ENCODE measurements at places on chromosomes 11 and 22.
A peak's percentile ranks its signal among the peaks of the same experiment; 100 is the strongest.

DNA sequence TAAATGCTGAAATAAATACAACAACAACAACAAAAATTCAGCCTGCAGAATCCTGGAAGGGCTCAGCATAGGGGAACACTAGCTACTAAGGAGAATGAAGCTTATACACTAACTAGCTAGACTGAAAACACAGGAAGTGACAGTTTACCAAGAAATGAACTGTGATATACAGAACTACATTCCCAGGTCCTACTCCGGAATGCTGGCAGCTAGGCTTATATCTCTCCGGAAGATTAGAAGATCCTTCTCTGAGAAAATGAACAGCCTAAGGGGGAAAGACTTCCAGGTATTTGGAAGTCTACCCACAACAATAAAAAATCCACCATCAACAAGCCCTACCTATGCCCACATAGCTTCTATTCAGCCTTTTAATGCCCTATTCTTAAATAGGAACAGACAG lies 31.0 kb downstream of the CCDC34 start:
- no peak for DNase-seq

GRCh38 chr11:115423728-115424459 lies 80.3 kb downstream of the CADM1 start:
- no peak for DNase-seq

DNA sequence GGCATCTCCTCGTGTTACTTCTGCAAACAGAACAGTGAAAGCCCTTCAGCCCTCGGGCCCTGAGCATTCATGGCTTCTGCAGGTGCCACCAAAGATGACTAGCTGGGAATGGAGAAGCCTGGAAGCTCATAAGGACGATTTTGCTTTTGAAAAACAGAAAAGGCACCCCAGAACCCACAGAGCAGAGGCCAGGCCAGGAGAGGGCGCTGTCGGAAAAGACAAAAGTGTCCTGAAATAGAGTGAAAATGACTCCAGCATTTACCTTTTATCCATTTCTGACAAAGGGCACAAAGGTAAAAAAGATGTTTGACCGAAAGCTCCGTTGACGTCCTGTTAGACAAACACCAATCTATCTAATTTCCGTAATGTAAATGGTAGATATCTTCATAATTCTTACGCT lies 37.6 kb downstream of the ZNF195 start:
- peak; percentile 63 for DNase-seq

DNA sequence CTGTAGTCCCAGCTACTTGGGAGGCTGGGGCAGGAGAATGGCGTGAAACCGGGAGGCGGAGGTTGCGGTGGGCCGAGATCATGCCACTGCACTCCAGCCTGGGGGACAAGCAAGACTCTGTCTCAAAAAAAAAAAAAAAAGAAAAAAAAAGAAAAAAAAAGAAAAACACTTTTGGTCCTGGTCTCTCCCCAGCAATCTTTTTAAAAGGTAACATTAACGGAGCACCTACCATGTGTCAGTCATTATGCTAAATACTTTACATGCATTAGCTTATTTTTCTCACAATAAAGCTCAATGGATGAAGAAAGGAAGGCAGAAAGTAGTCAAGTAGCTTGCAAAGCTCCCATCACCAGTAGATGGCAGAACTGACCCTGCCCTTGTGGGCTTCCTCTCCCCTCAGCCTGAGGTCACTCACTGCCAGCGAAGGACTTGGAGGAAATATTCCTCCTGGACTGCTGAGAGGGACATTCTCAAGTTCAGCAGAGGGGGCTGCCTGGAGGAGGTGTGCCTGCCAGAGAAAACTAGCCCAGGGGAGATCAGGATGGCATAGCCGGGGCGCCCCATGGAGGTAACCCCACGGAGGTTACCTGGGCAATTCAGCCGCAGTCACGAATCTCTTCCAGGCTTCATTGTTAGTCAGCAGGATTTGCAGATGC lies 15.5 kb downstream of the APOL3 start:
- peak; percentile 50 for DNase-seq

GRCh38 chr11:8766043-8766987 lies 83.7 kb downstream of the RPL27A start:
- no peak for DNase-seq

- no peak for DNase-seq
Measured at GRCh38 chr11:88115828-88116755, 59.2 kb downstream of the RAB38 start.

DNA sequence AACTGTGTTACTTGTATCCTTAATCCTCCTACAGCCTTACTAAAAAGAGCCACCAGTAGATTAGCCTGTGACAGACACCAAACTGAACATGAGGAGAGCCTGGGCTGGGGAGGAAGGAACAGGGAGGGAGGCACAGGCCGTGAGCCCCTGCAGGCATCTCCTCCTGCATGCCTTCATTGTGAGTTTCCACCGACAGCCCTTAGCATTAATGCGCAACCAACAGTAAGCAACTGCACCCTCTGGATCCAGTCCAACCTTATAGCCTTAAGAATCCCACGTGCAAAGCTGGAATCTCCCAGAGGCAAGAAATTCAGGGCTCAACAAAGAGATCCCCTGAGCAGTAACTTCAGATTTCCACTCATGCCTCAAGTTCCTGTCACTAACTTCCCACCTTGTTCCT lies 84.6 kb downstream of the ETS1 start:
- no peak for DNase-seq

DNA sequence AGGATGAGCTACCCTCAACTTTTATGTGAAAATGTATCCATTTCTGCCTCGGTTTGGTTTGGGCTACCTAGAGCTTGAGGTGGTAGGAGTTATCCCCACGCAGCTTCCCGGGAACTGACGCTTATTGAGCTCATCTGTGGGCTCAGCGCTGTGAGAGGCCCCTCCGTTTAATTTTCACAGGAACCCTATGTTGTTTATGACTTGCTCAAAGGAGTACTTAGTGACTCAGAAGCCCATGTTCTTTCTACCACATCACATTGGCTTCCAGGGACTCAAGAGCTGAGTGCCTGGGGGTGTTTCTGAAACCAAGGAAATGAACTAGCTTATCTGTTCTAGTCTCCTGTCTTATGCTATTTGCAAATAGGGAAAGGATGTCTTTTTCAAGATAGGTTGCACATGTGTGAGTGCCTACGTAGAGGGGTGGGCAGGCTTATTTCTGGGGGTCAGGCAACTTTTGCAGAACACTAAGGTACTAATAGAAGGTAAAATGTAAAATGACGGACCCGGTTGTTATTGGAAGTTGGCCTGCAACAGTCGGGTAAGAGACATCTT lies 40.5 kb downstream of the MICAL2 start:
- DNase-seq: no peak

- DNase-seq: no peak
Measured at GRCh38 chr11:75795276-75796090, 19.5 kb upstream of the UVRAG start.

DNA sequence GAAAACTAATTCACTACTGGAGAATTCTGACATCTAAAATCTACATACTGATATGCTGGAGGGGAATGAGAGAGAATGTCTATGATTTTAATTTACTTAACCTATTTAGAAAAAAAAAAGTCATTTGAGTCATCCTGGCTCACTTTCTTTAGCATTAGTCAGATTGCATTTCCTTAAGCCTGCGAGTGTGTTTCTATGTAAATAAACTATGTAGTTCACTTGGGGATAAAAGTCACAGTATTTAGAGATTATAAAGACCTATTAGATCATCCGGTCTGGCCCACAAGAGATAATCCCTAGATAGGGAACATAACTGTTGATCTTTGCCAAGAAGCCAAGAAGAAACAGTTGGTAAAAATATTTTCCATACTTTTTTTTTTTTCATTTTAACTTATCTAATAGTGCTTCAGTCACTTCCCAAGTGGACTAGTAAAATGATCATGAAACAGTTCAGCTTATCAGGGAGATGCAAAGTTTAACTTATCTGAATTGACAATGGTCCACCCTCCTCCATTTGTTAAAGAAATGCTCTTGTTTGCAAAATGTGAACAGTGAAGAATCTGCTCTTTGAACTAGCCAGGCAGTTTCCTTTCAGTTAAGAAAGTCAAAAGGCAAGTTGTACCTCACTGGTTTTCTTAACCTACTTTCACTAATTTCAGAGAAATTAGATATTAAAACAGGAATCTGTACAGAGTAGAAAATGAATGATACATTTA lies 21.2 kb upstream of the BLID start:
- no peak for DNase-seq

DNA sequence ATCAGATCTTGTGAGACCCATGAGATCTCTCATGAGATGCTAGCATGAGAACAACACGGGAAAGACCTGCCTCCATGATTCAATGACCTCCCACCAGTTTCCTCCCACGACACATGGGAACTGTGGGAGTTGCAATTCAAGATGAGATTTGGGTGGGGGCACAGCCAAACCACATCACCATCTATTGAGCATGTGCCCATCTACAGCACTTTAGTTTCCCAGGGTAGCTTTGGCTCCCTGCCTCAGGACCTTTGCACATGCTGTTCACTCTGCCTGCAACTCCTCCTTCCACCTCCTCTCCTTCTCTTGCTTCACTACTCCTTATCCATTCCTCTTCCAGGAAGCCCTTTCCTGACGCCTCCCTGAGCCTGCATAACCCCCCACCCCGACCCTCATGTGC lies 17.2 kb downstream of the GRIK4 start:
- no peak for DNase-seq

DNA sequence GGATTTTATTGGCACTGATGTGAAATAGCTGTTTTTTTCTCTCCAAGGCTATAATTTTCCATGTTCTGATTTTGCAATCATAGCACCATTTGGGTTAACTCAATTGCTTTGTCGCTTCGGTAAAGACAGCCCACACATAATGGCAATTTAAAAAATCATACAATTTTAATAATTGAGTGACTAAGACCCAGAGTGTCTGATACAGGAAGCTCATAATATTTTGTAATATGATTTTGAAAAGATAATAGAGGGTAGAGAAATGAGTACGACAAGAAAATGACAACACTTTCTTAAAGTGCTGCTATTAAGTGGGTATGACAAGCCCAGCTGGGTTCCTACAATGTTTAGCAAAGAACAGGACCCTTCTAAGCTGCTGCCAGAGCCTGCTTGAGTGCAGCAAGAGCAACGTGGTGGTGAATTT lies 439.1 kb downstream of the METTL15 start:
- no peak for DNase-seq

GRCh38 chr22:46240907-46241306 lies 9.2 kb downstream of the CDPF1 start:
- DNase-seq: no peak

DNA sequence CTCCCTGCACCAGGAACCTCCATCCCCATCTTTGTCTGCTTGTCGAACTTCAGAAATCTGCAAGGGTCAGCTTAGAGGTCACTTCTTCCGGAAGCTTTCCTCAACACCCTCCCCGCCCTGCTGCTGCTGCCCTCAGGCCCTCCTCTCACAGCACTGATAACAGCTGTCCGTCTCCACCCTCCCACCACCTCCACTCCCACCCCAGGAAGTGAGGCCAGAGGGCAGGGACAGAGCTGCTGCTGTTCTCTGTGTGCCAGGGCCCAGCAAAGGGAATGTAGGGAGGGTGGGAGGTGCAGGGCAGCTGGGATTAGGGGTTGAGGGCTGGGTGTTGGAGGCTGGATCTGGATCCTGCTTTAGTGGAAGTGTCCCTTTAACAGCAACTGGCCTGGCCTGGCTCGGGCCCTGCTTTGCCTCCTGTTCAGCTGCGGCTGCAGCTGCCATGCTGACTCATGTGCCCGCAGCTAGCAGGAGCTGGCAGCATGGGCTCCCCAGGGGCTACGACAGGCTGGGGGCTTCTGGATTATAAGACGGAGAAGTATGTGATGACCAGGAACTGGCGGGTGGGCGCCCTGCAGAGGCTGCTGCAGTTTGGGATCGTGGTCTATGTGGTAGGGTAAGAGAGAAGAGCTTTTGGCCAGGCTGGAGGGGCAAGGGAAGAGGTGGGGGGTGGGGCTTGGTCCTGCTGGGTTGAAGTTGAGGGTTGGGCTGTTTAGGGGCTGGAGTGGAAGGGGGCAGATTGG lies at the start of gene P2RX6:
P2RX6 (plus strand) TSS at position 440 of the 740 bp plus-strand sequence; CDS start at position 450, 10 bp downstream.
- no peak for DNase-seq

DNA sequence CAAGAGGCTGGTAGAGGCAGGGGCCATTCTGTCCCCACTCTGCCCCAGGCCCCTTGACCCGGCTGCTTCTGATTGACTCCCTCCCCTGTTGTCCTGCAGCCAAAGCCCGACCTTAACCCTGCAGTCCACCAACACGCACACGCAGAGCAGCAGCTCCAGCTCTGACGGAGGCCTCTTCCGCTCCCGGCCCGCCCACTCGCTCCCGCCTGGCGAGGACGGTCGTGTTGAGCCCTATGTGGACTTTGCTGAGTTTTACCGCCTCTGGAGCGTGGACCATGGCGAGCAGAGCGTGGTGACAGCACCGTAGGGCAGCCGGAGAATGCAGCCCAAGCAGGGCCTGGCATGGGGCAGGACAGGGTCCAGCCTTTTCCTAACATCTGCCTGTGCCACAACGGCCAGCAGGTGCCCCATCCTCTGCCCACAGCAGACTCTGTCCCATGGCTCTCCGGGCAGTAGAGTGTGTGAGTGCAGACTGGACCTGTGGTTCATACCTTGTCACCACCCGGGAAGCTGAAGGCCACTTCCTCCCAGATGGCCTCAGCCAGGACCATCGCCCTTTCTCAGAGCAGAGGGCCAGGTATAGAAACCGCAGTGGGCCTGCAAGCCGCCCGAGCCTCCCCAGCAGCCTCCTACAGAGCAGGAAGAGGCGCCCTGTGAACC lies 26.8 kb upstream of the MGAT3 start:
- DNase-seq: no peak

DNA sequence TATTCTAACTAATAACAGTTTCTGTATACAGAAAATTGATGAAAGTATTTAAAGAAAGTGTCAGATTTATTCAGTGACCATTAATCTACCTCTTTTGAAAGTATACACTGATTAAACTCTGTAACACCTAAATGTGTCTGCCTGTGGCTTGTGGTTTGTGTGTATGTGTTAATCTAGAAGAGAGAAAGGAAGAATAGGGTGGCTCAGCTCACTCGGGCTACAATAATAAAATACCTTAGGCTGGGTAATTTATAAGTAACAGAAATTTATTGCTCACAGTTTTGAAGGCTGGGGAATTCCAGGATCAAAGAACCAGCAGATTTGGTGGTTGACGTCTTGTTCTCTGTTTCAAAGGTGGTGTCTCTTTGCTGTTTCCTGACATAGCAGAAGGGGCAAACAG lies 13.6 kb upstream of the OR5AS1 start:
- DNase-seq: no peak

- no peak for DNase-seq
Measured at GRCh38 chr11:62689421-62690183, at the start of gene LRRN4CL. Gene LRRN4CL (minus strand): TSS chr11:62689530. CDS start chr11:62688508, 1,022 bp downstream.

GRCh38 chr11:71368966-71369365 lies 79.2 kb downstream of the DHCR7 start:
- DNase-seq: no peak

DNA sequence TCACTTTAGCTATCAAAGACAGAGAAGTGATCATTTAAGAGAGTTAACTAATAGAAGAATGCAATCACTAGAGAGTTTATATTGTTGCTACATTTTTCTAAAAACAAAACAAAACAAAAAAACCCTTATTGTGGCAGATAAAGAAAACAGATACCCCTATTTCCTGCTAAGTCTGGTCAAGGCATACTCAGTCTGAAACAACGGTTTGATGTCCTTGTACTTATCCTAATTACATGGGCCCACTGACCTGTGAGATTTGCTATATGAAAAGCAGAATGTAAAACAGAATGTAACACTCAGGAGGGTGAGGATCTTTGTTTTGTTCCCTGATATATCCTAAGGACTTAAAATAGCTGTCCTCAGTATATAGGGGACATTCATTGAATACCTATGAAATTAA lies 24.6 kb downstream of the MAML2 start:
- no peak for DNase-seq

GRCh38 chr22:48672387-48672786 lies 1155.3 kb downstream of the BRD1 start:
- no peak for DNase-seq

GRCh38 chr11:130872981-130873380 lies 43.3 kb downstream of the SNX19 start:
- DNase-seq: no peak

Measured in CD4-positive, alpha-beta T cell treated with Interleukin-12 subunit alpha and Interleukin-12 subunit beta, for 1 hour (primary cell).